ENCODE measurements at places on chromosomes 5 and 9. TPM values are rescaled to one million over a fixed set of nuclear protein-coding genes. Genes with fewer than 3 reads are reported as not detected.
A peak's percentile ranks its signal among the peaks of the same experiment; 100 is the strongest.

The ADAMTS2 gene
- total RNA-seq: not detected

- no peak for DNase-seq
Observed at GRCh38 chr5:94362857-94363256, 255.5 kb downstream of the KIAA0825 start.

DNA sequence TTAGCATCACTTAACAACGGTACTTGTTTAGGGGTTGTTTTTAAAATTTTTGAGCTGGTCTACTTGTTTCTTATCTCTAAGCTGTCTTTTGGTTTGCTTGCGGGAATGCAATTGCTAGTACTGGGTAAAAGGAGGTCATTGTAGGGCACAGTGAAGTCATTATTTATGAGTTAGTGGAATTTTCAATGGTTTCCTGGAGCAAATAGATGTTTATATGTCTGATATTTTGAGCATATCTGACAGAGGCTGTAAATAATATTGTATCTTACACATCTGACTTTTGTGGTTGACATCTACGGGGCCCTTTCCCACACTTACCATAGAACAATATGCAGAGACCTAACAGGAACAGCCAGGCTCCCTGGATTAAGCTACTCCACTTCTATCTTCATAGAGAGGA lies 90.4 kb upstream of the IL6ST start:
- peak; percentile 43 for DNase-seq

DNA sequence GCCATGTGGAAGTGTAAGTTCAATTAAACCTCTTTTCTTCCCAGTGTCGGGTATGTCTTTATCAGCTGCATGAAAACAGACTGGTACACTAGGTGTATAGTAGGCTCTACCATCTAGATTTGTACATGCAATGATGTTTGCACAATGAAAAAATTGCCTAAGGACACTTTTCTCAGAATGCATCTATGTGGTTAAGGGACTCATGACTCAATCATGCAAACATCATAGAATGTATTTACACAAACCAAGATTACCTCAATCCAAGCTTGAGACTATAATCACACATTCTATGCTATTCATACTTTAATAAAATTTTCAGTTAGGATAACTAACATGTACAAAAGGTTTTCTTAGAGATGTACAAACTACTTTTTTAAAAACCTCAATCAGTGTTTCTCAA lies 1164.5 kb downstream of the CDH12 start:
- no peak for DNase-seq

GRCh38 chr9:133460405-133461175 lies 812 bp downstream of the CACFD1 start:
- no peak for DNase-seq

Data from SK-MEL-5 (cell line).